ENCODE measurements at places on chromosomes 2 and 18. TPM values are rescaled to one million over a fixed set of nuclear protein-coding genes. Genes with fewer than 3 reads are reported as not detected.

CD8A gene
- 0.16 TPM for total RNA-seq

MSTN gene
- total RNA-seq = 6.2 TPM

MAP2 gene
- total RNA-seq = 2.7 TPM

DNA sequence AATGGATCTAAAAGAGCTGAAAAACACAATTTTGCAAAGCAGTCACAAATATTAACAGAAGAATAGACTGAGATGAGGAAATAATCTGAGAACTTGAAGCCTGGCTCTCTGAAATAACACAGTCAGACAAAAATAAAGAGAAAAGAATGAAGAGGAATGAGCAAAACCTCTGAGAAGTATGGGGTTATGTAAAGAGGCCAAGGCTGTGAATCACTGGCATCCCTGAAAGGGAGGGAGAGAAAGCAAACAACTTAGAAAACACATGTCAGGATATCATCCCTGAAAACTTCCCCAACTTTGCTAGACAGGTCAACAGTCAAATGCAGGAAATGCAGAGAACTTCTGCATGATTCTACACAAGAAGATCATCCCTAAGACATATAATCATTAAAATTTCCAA, 73.5 kb upstream of the LHCGR start:
- no peak overlapping the region for H3K27ac ChIP-seq
- no peaks in the 10 kb centered on the region for H3K36me3 ChIP-seq
- H3K4me3 ChIP-seq = no peak overlapping the region
- DNase-seq = no peak
- no peaks in the 10 kb centered on the region for H3K4me1 ChIP-seq
- no peaks in the 10 kb centered on the region for H3K27me3 ChIP-seq

DNA sequence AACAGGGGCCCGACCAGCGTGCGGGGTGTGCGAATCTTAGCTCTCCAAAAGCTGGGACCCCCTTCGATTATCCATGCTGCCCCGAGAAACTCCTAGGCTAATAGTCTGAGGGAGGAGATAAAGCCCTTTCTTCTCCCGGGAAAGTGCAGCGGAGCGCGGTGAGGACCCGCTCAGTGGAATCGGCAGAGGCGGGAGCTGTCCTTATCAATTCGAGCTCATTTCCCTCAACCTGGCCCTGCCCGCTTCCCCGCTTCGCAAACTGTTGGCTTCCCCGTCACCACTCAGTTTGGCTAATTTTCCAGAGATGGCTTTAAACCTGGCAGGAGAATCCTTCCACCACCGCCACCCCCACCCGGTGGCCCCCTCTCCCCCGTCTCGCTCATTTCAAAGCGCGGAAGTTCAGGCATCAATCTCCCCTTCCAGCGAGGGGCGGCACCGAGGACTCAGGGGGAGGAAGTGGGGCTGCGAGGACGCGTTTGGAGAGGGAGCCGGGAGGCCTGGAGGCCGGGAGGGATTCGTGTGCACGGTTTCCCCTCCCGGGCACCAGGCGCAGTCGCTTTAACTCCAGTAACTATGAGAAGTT, 1.6 kb downstream of the KLHL14 start:
- H3K27me3 ChIP-seq = peaks cover 21% of the 10 kb centered on the region
- H3K27ac ChIP-seq = no peak overlapping the region
- no peaks in the 10 kb centered on the region for H3K36me3 ChIP-seq

DNA sequence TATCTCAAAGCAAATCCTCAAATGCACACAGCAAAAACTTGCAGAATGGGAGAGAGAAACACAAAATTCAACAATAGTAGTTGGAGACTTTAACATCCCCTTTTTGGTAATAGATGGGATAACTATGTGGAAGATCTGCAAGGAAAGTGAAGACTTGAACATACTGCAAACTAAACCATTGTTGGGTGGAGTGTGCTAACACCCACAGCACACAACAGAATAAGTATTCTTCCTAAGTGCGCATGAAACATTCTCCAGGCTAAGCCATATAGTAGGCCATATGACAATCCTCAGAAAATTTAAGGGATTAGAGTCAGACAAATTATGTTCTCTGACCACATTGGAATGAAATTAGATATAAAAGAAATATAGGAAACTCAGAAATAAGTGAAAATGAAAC, 230.6 kb downstream of the FBXO15 start:
- no peak overlapping the region for H3K4me3 ChIP-seq
- no peak for DNase-seq
- H3K27ac ChIP-seq = no peak overlapping the region
- H3K36me3 ChIP-seq = no peaks in the 10 kb centered on the region
- H3K27me3 ChIP-seq = no peaks in the 10 kb centered on the region
- no peaks in the 10 kb centered on the region for H3K4me1 ChIP-seq
